ENCODE measurements at places on chromosomes 1 and 21. TPM values are rescaled to one million over a fixed set of nuclear protein-coding genes. Genes with fewer than 3 reads are reported as not detected.

Gene RSPH1
- total RNA-seq, result not detected

- H3K36me3 ChIP-seq, result no peaks in the 10 kb centered on the region
- H3K27me3 ChIP-seq, result no peaks in the 10 kb centered on the region
- H3K27ac ChIP-seq, result no peak overlapping the region
- H3K4me3 ChIP-seq, result no peak overlapping the region
- DNase-seq, result no peak
These were observed 33.4 kb downstream of the TMCC2 start for GRCh38 chr1:205260948-205261732.

DNA sequence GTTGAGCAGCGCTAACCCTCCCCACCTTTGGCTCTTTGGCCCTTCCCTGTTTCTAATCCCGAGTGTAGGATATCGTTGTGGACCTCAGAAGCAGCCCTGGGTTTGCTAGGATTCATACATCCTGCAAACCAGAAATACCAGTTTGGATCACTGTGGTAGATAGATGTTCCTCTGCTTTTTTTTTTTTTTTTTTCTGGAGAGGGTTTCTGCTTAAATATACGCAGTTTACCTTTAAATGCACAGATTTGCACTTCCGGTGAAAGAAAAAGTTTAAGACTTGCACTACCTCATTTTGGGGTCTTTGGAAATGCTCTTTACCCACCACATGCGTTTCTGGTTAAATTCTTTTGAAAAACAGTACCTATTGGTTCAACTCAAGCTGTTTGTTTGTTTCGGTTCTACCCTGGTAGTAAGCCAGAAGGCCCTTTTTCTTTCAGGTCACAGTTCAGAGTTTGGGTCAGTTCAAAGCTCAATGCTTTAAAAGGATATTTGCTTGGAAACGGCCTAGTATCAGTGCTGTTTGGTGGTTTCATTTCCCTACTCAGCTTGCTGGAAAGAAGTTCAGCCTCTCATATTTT, 908 bp downstream of the DDI2 start:
- H3K36me3 ChIP-seq, result no peaks in the 10 kb centered on the region
- DNase-seq, result no peak
- H3K27me3 ChIP-seq, result no peaks in the 10 kb centered on the region
- H3K4me1 ChIP-seq, result peaks cover 12% of the 10 kb centered on the region
- peak overlapping the region; percentile 78 for H3K4me3 ChIP-seq

GRCh38 chr1:92538048-92538412, 51.3 kb upstream of the GFI1 start:
- no peak overlapping the region for H3K4me3 ChIP-seq
- no peak overlapping the region for H3K27ac ChIP-seq
- no peak for DNase-seq
- no peaks in the 10 kb centered on the region for H3K4me1 ChIP-seq
- H3K36me3 ChIP-seq, result no peaks in the 10 kb centered on the region
- no peaks in the 10 kb centered on the region for H3K27me3 ChIP-seq

DNA sequence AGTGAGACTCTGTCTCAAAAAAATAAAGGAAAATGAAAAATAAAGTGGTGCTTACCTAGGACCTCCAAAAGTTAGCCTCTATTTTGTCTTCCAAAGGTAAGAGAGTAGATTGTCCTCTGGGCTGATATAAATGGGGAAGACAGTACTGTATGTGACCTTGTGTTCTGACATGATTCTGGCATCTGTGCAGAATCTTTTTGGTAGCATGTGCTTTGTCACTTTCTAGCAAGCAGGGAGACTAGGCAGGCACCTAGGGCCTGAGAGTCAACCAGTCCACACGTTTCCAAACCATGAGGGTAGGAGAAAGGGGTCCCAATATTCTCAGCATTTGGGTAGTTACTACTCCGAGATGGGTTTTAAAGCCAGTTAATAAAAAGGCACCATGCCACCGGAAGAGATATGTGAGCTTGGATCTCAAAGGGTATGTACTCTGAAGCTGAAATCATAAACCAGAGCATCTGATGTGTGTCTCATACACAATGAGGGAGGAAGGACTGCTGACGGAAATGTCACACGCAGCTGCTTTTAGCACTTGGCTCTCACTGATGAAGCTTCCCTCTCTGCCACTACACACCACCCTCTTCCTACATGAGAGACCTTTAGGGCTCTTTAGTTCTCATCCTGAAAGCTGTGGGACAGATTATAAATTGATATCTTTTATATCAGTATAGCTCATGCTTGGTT, 27.0 kb upstream of the SLC16A1 start:
- H3K36me3 ChIP-seq, result no peaks in the 10 kb centered on the region
- H3K27ac ChIP-seq, result no peak overlapping the region
- no peak overlapping the region for H3K4me3 ChIP-seq
- H3K27me3 ChIP-seq, result no peaks in the 10 kb centered on the region
- DNase-seq, result no peak
